Thymus (tissue), 14 donors: ENCODE measurements at places on chromosomes 4 and X. TPM values are rescaled to one million over a fixed set of nuclear protein-coding genes. Genes with fewer than 3 reads are reported as not detected.

TBX22 gene
- not detected for polyA plus RNA-seq

ADGRL3 gene
- polyA plus RNA-seq = 0.82 TPM

- DNase-seq = no peak
Observed at GRCh38 chr4:2399216-2399615, 19.2 kb downstream of the ZFYVE28 start.

RBM46 gene
- polyA plus RNA-seq = 0.16 TPM

- DNase-seq = no peak
Observed at GRCh38 chrX:39873117-39873516, 224.6 kb downstream of the BCOR start.

GRCh38 chrX:112868586-112868985 is 28.0 kb upstream of the AMOT start:
- DNase-seq = no peak

DNA sequence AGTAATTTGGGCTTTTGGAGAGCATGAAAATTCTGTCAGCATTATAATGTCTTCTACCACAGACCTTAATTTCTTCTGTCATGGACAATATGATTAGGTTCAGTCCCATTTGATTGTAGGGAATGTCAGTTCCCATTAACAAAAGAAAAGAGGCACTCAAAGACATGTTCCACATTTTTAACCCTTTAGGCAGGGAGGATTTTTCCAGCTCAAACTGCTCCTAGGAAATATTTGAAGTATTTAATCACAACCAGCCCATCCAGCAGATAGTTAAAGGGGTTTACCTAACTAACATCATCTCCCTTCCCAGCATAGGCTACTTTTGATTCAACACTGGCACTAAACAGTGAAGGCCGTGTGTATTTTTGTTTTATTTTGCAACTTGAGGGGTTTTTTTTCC is 256.0 kb downstream of the DHX15 start:
- no peak for DNase-seq

GABRB1 gene
- polyA plus RNA-seq = 0.02 TPM

DNA sequence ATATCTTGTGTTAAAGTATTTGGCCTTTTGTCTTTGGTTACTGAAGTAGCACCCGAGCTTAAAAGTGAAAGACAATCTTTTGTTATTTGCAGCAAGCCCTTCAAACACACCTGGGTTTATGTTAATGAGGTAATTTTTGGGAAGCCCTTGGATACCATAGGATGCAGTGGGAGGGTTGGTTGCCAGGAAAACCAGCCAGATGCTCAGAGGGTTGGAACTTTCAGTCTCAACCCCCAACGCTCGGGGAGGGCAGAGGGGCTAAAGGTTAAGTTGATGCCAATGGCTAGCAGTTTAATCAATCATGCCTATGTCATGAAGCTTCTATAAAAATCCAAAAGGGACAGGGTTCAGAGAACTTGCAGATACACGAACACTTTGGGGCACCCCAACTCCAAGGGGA is 17.2 kb upstream of the GPR173 start:
- DNase-seq = no peak

RPA4 gene
- polyA plus RNA-seq = 0.09 TPM

DNA sequence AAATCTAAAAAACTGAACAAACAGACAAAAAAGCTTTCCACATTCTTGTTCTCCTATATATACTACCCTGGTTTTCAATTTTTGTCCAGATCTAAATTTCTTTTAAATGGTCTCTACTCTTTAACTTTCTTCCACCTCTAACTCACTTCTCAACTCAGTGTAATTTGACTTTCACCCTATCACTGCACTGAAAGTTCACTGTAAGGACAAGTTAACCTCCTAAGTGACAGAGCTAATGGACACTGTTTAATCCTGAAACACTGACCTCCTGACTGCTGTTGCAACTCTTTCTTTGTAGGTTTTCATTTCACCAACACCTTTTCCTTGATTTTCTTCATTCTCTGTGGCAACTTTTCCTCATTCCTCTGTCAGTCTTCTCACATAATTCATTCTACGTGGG is 50.0 kb downstream of the ATOH1 start:
- no peak for DNase-seq

PNMA6A gene
- polyA plus RNA-seq = 1.5 TPM

UGT2B11 gene
- polyA plus RNA-seq = 0.07 TPM

GRCh38 chrX:397575-397974 is 10.9 kb upstream of the PPP2R3B start:
- DNase-seq = no peak

DNA sequence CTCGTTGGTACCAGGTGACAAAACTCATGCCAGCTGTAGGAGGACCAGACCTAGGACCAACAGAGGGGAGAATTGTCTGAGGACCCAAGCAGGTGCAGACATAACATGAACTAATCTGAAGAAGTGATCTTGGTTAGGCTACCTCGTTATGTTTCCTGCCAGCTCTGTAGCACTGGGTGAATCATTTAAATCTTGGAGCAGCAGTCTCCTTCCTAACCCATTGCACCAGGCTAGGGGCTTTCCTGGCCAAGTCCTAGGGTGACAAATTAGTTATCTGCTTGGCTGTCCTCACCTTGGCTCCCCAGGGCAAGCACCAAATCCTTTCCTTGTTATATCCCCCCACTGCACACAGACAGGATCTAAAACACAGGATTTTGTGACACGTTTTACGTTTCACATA is 87.8 kb downstream of the WWC2 start:
- DNase-seq = peak; percentile 27
